ENCODE measurements at places on chromosomes 5 and 9.

DNA sequence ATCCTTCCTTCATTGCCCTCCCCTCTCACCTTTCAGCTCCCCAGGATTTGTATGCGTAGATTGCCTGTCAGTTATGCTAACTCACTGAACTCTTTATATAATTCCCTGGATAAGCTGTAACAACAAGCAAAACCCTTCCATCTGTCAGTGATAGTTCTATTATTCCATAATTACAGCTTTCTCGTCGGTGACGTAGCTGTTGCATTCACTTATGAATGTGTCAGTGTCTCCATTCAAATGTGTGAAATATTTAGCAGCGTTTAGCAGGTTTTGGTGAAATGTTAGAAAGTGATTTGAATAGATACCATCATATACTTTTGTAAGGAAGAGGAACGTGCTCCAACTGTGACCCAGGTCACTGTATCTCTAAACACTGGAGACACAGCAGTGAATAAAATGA, 45.2 kb downstream of the PIP5K1B start:
- no peak for DNase-seq

DNA sequence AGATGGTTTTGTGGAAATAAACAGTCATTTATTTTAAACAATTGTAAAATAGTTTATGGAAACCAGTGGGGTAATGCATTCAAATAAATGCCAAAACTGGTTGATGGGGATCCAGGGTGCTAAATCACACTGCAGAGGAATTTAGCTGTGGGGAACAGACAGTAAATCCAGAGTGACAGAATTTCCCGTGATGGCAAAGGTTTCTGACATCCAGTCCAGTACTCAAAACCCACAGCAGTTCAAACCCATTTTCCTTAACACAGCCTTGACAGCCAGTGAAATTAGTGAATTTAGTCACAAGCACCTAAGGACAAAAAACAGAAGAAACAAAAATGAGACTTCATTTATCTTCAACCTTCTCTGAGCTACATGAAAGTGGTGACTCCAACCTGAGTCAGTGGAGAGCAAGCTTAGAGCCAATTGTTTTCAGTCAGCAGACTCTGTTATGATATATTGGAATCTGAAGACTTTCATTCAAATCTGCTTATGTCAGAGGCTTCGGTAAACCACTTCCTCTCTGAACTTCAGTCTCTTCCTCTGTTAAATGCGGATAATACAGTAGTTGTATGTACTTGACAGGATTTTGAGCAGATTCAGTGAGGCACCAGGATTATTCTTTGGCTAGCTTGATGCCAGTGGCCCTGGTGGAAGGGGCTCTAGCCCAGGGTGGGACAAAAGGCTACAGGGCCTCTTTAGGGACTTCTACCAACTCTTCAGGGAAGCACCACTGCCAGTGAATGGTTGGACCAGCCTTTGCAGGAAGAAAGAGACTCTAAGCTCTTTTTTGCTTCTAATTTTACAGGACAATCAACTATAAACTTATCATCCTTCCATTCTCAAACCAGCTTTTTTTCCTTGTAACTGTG, 185.3 kb downstream of the MAPKAP1 start:
- DNase-seq = peak; percentile 94

- DNase-seq = no peak
These were observed 17.6 kb downstream of the RAPGEF1 start for GRCh38 chr9:131722255-131722654.

DNA sequence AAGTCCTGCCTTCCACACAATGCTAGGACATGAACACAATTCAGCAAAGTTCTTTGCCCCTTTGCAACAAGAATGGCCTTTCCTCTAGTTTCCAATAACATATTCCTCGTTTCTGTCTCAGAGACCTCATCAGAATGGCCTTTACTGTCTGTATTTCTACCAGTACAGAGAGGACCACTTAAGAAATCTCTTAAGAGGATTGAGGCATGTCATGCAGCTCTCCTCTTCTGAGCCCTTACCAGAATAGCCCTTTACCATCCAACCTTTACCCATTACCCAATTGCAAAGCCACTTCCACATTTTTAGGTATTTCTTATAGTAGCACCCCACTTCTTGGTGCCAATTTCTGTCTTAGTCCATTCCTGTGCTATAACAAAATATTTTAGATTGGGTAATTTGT, 20.3 kb downstream of the TNPO1 start:
- no peak for DNase-seq
